ENCODE measurements at places on chromosomes 3 and 15.

- no peak for DNase-seq
Observed at GRCh38 chr3:20344400-20344959, 158.5 kb upstream of the SGO1 start.

DNA sequence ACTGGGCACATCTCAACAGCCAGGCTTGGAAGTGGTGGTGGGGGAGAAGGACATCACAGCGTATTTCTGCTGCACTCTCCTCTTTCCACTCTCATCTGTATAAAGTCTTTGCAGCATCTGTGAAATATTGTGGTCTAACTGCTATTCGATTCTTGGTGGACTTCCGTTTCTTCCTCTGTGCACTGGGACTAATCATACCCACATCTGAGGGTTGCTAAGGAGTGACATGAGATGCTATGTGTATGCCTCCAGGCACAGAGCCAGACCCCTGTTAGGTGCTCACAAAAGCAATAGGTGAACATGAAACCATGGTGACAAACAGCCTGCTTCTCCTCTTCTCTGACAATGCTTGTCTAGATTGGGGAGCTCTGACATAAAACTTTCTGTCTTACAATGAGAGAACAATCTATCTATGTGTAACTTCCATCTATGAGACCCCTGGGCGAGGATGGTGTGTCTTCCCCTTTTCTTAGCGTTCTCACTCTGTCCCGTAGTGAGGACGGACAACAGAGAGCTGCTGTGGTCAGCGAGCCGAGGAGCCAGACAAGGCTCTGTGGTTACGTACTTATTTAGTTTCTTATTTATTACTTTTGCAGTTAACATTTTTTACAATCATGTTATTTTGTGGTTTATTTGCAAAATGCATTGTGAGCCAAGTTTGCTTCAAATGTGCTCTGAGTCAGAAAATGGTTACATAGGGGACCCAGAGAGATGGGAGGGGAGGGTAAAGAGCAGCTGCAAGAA lies 196.7 kb upstream of the TPRG1 start:
- no peak for DNase-seq

GRCh38 chr3:197206913-197207312 lies 91.5 kb downstream of the DLG1 start:
- DNase-seq = no peak

DNA sequence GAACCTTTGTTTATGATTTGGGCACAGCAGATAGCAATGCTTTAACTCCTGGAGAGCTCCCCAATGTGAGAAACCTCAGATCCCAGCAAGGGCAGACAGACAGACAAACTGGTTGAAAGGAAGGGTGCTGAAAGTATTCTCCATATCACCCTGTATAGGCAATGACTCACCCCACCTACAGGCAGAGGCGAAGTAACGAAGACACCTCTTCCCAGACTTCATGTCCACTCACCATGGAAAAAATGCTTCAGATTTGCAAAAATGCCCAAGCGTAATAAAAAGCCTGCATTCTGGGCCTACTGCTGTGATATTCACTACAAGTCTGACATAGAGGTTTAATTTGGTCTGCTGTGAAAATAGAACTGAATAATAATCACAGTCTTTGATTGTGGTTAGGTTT lies 50.5 kb downstream of the THBS1 start:
- no peak for DNase-seq

DNA sequence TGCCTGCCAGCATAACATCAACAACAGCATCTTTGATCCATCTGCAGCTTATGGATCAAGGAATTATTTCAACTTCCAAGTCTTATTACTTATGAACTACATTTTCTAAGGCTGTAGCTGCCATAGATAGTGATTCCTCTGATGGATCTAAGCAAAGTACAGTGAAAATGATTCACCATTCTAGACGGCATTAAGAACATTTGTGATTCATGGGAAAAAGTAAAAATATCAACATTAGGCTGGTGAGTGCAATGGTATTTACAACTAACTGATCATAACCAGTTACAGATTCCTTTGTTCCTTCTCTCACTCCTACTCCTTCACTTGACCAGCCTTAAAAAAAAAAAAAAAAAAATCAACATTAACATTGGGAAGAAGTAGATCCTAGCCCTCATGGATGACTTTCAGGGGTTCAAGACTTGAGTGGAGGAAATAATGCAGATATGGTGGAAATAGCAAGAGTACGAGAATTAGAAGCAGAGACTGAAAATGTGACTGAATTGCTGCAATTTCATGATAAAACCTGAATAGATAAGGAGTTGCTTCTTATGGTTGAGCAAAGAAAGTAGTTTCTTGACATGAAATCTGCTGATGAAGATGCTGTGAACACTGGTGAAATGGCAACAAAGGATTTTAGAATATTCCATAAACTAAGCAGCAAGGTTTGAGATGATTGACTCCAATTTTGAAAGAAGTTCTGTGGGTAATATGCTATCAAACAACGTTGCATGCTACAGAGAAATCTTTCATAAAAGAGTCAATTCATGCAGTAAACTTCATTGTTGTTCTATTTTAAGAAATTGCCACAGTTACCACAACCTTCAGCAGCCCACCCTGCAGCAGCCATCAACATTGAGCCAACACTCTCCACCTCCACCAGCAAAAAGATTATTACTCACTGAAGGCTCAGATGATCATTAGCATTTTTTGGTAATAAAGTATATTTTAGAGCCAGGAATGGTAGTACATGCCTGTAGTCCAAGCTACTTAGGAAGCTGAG lies 22.8 kb downstream of the SLC12A6 start:
- DNase-seq = no peak

Measured in Caki2 (cell line).